ENCODE measurements at places on chromosomes 6 and 20. TPM values are rescaled to one million over a fixed set of nuclear protein-coding genes. Genes with fewer than 3 reads are reported as not detected.

DNA sequence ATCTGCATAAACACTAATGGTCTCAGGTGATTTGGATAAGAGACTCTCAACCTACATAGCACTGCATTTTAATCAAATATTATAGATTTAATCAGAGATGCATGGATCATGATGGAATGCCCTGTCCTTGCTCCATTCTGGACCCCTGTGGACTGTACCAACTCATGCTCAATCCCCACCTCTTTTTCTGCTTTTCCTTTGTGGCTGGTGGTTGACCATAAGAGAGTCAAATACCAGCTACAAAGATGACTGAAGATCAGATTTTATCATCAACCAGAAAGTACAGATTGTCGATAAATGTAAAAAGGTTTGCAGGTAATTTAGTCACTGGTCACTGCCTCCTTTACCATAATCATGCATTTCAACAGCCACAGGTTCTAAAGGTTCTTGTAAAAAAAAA is 116.2 kb downstream of the ME1 start:
- DNase-seq = no peak

GRCh38 chr20:20663841-20664240 is 48.6 kb downstream of the RALGAPA2 start:
- DNase-seq = no peak

DNA sequence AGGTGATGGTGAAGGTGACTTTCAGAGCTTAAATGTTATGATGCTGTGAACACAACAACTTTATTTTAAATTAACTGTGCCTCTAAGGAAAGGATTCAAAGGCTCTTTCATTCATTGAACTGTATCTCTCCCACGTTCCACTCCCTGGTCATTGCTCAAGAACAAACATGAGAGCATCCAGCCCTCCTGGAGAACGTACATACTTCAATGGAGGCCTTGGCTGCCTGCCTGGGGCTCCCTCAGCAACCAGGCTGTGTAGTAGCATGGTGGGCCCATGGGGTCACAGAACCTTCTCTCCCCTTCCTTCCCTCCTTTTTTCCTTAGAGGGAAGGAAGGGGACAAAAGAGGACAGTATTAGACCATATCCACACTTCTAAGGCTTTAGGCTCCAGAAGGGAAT is 234.3 kb downstream of the CDC5L start:
- DNase-seq = no peak

GRCh38 chr6:139577763-139578604 is 203.5 kb upstream of the CITED2 start:
- DNase-seq = no peak

DNA sequence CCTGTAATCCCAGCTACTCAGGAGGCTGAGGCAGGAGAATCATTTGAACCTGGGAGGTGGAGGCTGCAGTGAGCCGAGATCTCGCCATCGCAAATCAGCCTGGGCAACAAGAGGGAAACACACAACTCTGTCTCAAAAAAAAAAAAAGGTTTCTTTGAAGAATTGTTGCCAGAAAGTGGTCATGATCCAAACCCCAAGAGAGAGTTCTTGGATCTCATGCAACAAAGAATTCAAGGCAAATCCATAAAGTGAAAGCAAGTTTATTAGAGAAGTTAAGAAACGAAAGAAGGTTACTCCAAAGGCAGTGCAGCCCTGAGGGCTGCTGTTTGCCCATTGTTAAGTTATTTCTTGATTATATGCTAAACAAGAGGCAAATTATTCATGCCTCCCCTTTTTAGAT is 14.5 kb upstream of the KIFC1 start:
- DNase-seq = no peak

DNA sequence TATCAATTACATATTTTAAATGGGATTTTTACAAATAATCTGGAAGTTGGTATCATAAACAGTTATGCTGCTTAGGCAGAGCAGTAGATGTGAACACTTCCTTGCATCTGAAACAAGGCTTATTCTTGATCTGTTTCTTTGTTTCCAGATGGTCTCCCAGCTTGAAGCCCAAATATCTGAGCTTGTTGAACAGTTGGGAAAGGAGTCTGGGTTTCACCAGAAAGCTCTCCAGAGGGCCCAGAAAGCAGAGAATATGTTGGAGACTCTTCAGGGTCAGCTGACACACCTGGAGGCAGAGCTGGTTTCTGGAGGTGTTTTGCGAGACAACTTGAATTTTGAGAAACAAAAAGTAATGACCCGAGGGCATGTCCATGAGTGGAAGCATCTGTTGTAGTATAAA is 91.9 kb downstream of the CCDC170 start:
- no peak for DNase-seq

GRCh38 chr6:97841763-97842162 is 558.7 kb upstream of the MMS22L start:
- no peak for DNase-seq

OR12D3 gene
- not detected for total RNA-seq

GRCh38 chr20:62815066-62815991 is 1.5 kb upstream of the COL9A3 start:
- DNase-seq = no peak

DNA sequence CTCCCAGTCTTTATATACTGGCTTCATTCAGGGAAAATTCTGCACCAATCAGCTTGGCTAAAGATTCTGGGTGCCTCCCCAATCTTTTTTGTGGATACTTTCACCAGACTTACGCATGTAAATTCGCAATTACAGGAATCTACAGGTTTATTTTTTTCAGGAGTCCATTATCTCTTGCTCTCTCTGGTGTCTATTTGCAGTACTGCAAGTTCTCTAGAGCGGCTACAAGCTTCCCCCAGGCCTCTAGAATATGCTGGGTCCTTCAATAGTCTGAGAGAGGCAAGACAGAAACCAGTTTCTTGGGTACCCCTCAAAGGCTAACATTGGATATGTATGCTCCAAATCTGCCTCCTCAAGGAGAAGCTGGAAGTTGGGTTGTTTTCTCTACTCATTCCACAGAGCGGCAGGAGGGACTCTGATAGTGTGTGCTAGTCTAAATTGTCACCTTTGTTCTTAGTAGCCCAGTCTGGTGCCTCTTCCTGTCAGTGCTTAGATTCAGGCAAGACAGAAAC is 58.5 kb downstream of the SUN5 start:
- no peak for DNase-seq

CGAS gene
- total RNA-seq = 1.1 TPM

- no peak for DNase-seq
These were observed 41.2 kb upstream of the ASIP start for GRCh38 chr20:34200023-34200422.

DNA sequence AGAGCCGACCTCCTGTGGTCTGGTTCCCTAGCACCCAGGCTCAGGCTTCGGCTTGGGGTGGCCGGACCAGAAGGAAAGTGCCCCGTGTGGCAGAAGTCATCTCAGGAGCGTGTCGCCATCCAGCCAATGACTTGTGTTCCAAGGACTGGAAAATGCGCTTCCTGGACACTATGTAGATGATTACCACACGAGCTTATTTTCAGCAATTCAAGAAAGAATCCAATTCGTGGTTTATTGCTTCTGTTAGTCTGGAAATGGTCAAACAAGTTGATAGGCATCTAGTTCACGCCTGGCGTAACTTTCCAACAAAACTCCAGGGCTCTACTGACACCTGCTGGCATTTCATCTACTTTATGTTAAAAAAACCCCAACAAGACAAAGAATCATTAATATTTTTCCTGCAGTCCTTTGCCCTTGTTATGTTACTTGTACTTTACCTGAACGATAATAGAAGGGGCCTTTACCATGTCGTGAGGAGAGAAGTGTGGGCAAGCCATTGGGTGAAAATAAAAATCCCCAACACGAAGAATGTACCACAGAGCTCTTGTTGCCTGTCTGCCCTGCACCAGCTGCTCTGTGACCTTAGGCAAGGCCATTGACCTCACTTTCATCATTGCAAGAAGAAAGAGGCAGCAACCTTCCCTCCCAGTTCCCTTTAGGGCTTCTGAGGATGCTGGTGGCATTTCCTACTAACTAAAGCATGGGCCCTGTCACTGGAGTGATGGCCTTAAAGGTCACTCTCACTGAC is 154.7 kb upstream of the LAMP5 start:
- peak; percentile 35 for DNase-seq

HLA-C gene
- total RNA-seq = 302 TPM

- DNase-seq = no peak
These were observed 22.7 kb downstream of the MTCL3 start for GRCh38 chr6:127496471-127496870.

DNA sequence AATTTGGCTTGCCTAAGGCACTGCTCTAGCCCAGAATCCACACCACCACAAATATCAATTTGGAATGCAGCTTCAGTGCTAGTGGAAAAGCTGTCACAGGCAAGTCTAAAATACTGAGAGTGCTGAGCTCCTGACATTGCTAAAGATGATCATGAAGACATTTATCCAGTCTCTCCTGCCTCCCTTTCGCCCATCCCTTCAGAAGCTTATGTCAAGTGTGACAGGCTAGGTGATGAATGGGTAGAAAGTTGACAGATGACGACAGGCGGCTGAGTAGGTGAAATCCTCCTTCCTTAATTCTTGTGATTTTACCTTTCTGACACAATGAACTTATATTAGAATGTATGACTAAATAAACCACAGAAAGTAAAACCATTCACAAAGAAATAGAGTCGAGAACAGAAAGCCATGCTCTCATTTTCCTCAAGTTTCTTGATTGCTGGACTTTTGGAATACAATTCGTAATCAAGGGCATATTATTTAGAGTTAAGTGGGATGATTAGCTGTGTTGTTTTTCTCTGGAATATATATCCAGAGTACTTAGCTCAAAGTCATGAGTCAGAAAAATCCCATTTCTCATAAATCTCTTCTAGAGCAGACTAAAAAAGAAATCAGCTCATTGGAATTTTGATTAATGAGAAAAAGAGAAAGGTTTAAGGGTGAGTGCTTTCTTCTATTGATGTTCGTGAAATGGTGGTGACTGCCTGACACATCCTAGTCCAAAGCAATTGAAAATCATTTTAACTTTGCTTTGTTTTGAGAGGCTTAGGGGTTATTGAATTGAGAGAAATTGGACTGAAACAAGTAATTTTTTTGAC is 1228.2 kb upstream of the CITED2 start:
- DNase-seq = no peak

Measured in heart left ventricle (tissue), 16 donors.